ENCODE measurements at places on chromosomes 6 and 20.

GRCh38 chr6:53436526-53437303, 88.0 kb upstream of the ELOVL5 start:
- DNase-seq = no peak

- no peak for DNase-seq
Measured at GRCh38 chr6:169899481-169900145, 148.2 kb downstream of the ERMARD start.

DNA sequence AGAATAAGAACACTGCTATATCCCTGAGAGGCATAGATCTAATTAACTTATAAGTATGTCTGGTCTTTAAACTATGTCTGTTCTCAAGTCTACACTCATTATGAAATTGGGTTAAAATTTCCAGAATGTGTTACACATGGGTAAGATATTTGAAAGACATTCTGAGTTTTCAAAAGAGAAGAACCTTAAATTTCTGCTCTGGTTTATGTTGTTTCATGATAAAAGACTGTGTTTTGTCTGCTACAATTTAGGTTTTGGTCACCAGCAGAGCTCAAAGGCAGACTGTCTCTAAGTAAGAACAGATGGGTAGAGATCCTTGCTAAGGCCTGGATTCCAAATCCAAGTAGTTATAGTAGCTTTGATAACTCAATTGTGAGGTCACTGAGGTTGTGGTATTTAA, 6.0 kb downstream of the STMND1 start:
- DNase-seq = no peak

GRCh38 chr6:15877231-15877630, 214.4 kb upstream of the DTNBP1 start:
- no peak for DNase-seq

- DNase-seq = no peak
Measured at GRCh38 chr6:157229132-157229618, 94.1 kb downstream of the TMEM242 start.

GRCh38 chr6:136371959-136372358, 82.3 kb upstream of the BCLAF1 start:
- DNase-seq = no peak

GRCh38 chr6:91415031-91415605, 828.2 kb upstream of the MAP3K7 start:
- DNase-seq = no peak

- DNase-seq = no peak
Measured at GRCh38 chr20:35299780-35300179, 7.6 kb upstream of the FAM83C start.

GRCh38 chr6:105488516-105489215, 85.8 kb upstream of the PREP start:
- DNase-seq = no peak

- DNase-seq = no peak
Measured at GRCh38 chr6:34468378-34468892, 2.6 kb downstream of the PACSIN1 start.

DNA sequence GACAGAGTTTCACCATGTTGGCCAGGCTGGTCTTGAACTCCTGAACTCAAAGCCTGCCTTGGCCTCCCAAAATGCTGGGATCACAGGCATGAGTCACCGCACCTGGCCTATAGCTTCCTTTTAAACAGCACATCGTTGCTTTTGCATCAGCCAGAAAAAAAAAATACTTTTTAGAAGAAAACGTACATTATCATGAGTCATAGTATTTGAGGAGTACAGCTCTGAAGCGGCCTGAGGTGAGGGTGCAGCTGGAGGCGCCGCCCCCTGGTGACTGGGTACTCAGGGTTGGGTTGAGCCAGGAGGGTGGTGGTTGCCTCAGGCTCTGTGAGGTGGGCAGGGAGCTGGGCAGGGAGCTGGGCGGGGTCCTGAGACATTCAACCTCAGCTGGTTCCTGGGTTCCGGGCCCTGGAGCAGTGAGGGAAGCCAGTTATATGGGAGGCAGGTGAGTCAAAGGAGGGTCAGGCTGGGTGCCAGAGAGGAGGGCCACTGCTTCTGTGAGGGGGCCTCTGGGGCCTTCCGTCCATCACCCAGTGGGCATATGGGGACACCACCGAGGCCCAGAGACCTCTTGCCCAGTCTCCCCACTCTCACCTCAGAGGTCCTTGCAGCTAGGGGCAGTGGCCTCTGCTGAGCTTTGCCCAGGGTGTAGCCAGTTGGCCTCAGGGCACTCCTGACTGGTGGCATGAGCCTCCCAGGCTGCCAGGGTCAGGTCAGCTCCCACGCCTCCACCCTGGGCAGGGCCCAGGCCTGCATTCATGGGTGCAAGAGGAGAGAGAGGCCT, 11.7 kb upstream of the ID1 start:
- no peak for DNase-seq

DNA sequence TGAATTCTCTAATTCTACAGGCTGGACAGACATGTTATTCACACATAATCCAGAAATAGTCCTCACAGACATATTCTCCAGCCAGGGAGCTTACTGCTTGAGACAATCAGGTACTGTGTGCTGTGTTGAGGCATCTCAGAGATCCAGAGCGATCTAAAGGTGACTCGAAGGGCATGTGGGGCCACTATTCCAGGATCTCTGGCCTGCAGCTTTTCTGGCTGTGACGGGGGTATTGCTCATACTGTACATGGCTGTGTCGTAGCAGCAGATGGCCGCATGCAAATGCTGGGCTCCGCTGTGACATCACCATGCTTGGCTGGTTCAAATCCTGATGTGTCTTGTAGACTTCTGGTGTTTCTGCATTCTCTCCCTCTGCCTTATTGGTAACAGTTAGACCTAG, 37.8 kb downstream of the CD109 start:
- no peak for DNase-seq

- no peak for DNase-seq
Measured at GRCh38 chr6:153873541-153873940, 165.5 kb upstream of the OPRM1 start.

- DNase-seq = no peak
Measured at GRCh38 chr6:48139818-48140614, 29.0 kb upstream of the PTCHD4 start.

- no peak for DNase-seq
Measured at GRCh38 chr6:130322673-130323268, 43.0 kb upstream of the TMEM200A start.

DNA sequence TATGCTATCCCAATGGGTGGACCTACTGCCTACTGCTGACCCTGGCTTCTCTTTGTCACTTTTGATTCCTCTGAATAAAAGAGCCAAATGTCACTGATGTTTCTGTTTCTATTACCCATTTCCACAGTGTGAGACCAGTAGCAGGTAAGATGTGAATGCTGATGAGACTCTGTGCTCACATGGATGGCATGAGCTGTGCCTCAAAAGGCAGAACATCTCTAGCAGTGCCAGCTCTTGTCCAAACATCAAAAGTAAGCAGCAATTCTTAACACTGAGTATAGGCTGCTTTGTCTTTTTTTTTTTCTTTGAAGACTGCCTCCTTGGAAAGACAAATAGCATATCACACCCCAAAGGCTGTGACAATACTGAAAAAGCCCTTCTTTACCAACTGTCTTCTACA, 459.2 kb upstream of the RUNX2 start:
- DNase-seq = no peak

Data from vagina (tissue), 2 donors.